Stimulated activated naive CD8-positive, alpha-beta T cell treated with anti-CD3 and anti-CD28 coated beads, Interleukin-15, Interleukin-2, amounts not matched to agents 100 U/mL and 50 U/mL, for 24 hours (primary cell): ENCODE measurements at places on chromosomes 2 and 18.

GRCh38 chr2:164164602-164165001 is 428.8 kb upstream of the FIGN start:
- no peak for DNase-seq

- DNase-seq: peak; percentile 42
Observed at GRCh38 chr2:54103454-54104314, 11.7 kb upstream of the ACYP2 start.

DNA sequence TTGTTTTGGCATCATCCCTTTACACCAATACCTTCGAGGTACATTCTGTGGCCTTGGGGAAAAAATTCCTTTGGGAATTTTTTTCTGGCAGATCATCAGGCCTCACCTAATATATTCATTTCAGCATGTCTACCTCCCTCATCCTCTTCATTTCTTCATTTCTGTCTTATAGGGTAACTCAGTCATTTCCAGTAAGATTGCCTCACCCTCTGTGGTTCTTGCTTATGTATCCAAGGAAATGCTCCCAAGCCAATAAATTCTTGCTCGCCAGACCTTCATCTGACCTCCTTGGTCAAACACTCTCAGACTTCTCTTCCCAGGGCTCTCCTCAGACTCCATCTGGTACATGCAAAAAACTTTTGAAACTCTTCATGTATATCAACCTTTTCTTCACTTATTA is 265.6 kb downstream of the TMX3 start:
- DNase-seq: no peak

GRCh38 chr2:237540823-237541222 is 25.6 kb upstream of the PRLH start:
- no peak for DNase-seq

DNA sequence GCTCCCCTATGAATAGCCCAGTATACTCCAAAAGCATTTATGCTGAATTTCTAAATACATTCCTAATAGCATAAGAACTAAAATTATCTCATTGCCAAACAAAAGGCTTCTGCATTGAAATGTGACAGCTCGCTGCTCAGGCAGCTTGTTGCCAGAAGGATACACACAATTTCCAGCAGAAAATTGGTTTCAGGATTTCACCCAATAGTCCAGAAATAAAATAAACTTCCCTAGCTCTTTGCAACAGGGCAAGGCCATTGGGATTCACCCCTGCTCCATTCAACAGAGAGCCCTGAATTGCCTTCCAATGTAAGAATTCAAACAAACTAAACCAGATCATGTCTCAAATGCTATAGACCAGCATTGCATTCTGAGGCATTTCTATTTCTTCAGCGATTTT is 70.7 kb downstream of the RBM43 start:
- no peak for DNase-seq

- no peak for DNase-seq
Observed at GRCh38 chr18:79386547-79386946, 9.2 kb upstream of the NFATC1 start.

DNA sequence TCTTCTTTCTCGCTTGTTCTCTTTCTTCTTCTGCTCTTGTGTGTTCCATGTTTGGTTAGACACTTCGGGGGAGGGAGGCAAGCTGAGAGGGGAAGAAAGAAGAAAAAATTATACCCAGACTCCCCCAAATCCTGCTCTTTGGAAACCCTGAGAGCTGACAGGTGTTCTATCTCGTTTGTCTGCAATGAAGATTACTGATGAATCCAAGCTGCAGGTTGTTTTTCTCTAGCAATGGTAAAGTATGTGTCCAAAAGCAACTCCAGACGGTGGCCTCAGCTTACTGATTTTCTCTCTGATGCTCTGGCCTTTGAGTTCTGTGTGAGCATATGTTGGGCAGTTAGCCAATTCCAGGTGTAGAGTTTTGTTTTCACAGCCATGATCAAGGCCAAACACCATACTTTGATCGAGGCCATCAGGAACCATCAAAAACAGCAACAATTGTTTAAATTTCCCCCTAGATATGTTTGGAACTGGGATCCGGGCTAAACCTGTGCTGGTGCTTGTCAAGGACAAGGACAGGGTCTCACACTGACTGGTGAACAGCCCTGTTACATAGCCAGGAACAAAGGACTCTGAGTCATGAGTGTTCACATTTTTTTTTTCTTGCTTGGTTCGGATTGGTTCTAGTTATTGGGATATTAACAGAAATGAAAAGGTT is 142.0 kb downstream of the PRKCE start:
- DNase-seq: no peak

- DNase-seq: no peak
Observed at GRCh38 chr2:47405757-47406156, 2.8 kb downstream of the MSH2 start.

DNA sequence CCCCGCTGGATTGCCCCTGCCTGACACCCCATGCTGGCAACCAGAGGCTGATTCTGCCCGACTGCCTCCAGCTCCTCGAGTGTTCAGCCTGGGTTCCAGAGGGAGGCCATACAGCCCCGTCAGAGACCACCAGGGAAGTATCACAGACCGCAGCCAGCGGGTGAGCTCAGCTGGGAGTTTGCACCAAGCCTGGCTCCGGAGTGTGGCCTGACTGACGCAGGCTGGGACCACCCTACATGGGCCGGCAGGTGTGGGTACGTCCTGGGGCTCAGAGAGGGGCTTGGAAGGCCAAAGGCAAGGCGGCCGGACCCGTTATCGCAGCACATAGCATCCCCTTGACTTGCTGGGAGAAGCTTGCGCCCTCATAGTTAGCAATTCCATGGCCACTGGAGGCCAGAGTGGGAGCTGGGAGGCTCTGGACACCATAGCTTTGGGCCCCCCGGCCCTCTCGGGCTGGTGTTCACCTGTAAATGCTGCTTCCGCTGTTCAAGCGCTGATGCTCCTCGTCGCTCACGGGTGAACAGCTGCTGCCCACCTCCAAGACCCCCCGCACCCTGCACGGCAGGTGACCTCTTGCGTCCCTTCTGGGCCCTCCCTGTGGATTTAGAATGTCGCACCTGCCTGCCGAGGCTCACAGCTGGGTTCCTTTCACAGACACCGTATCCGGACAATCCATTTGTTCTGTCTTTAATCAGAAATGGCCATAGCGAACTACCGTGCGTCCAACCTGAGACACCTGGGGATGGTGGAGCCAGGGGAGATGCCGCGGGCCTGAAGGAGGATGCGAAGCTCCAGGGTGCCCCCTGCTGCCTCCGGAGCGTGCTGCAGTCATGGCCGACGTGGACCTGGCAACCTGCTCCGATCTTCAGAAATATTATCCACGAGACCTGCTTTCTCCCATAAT is 31.2 kb upstream of the SLC66A3 start:
- DNase-seq: peak; percentile 78

DNA sequence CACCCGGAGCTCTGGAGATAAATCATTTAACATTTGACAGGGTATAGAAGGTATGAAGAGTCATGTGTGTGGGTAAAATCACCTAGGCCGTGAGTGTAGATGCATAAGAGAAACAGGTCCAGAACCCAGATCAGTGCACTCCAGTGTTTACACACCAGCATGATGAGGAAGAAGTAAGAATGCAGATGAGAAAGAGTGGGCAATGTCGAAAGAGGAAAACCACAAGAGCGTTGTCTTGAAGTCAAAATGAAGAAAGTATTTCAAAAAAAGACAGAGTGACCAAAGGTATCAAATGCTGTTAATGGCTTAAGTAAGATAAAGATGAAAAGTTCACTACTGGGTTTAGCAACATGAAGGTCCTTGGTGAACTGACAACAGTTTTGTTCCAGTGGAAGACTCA is 32.0 kb upstream of the PLB1 start:
- DNase-seq: no peak

DNA sequence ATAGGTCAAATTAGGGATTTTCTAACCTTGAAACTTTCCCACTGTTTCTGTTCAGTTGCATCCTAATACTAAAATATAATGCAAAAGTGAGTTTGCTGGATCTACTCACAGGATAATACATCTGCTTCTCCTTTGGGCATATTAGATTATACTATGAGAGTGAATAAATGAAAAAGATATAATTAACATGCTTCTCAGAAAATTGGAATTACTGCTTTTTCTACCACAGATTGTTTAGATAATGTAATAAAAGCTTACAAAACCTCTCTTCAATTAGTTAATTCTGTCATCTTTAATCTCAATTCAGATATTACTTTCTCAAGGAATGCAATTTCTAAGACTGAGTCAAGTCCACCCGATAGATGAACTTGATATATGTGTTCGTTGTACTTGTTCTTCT is 1077.2 kb upstream of the CDH2 start:
- no peak for DNase-seq

- DNase-seq: no peak
Observed at GRCh38 chr2:101967826-101968513, 23.8 kb upstream of the IL1R2 start.

- no peak for DNase-seq
Observed at GRCh38 chr18:26662996-26663395, 114.6 kb upstream of the KCTD1 start.

DNA sequence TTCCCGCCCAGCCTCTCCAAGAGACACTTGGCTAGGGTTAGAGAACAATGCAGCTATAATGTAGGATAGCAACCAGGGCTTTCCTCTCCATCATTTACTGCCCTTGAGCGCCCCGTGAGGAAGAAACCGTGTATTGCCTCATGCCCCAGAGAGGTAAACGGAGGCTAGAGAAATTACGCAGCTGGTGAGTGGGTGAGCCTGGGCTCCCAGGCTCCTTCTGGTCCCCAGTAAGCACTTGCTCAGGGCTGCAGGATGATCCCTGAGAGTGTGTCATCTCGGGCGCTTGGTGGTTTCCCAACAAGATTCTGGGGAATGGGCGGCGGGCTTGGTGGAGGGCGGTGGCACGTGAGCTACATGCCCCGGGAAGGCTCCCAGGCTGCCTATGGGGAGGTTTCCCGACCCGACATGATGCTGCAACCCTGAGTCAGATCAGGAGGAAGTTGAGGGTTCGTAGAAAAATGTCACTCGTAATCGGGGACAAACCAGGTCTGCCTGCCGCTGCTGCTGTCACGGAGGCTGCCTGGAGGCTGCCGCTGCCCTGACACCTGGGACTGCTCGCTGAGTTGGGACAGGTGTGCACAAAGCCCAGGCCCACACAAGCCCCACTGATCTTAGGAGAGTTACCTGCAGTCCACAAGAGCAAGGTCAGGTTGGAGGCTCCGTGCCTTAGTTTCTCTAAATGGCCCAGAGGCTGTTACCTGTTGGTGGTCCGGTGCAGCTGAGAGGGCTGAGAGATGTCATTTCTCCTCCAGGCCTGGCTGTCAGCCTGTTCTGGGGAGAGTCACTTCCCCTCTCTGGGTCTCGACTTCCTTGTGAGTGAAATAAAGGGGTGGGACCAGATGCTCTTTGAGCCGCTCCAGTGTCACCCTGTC is at the start of gene GPR55:
TSS of gene GPR55 (minus strand) at position 773 of the 872 bp plus-strand sequence. CDS start 14,280 bp downstream, outside the sequence.
- DNase-seq: peak; percentile 84

DNA sequence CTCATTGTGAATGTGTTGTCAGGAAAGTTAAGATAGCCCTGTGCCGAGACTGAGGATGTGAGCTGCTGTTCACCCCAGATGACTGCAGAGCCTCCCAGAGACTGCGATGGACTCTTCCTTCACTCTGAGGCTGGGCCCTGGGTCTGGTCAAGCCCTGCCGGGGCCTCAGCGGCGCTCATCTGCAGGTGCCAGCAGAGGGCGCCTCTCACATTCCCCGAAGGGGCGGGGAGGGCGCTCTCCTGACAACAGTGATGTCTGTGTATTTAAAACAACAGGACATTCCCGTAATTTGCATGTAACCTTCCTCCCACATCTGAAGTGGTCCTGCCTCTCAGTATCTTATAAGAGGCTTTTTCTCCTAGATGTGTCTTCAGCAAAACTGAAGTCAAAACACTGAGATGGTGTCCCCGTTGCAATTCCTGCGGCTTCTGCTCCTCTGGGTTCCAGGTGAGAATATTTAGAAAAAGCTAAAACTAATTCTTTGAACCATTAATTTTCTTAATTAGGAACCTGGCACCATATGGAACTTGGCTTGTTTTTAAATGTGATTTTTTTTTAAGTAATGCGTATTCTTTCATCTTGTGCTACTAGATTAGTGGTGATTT is 1377.9 kb downstream of the RPIA start:
- DNase-seq: peak; percentile 25

GRCh38 chr18:10516078-10516477 is 9.7 kb upstream of the NAPG start:
- DNase-seq: no peak

GRCh38 chr2:17171446-17172049 is 346.7 kb downstream of the RAD51AP2 start:
- no peak for DNase-seq

GRCh38 chr18:56248610-56249235 is 389.7 kb downstream of the TXNL1 start:
- no peak for DNase-seq

DNA sequence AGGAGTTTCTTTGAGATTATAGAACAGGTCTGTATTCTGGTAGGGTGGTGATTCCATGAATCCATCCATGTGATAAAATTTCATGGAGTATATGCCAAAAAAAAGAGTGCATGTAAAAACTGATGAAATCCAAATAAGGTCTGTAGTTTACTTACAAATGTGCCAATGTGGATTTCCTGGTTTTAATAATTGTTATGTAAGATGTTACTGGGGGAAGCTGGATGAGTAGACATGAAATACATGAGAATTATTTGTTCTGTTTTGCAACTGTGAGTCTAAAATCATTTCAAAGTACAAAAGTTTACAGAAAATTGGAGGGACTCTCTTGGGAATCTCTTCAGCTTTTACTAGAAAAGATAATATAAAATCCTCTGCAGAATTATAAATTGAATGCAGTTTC is 23.7 kb upstream of the TMEM214 start:
- no peak for DNase-seq

DNA sequence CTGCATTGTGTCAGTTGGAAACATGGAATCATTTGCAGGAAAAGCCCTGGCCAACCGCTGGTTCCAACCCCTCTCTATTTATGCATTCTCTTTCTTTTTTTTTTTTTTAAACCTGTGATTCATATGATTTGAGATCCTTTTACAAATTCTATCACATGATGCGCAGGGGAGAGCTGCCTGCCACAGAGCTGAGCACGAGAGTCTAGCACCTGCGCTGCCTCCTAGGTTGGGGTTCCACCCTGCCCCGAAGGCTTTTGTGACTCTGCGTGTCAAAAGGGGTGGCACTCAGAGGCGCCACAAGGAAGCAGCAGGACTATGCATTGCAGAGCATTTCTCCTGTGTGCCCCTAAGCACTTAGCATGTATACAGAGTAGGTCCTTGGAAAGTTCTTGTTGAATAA is 17.3 kb upstream of the ESPNL start:
- DNase-seq: no peak
